ENCODE measurements at places on chromosomes 2 and 18.

GRCh38 chr2:88281302-88282217 lies 111.4 kb downstream of the THNSL2 start:
- no peak for DNase-seq

GRCh38 chr2:7115364-7115763 lies 198.2 kb downstream of the RNF144A start:
- DNase-seq = no peak

GRCh38 chr2:174617718-174618117 lies 20.1 kb upstream of the WIPF1 start:
- DNase-seq = peak; percentile 38

GRCh38 chr18:13494871-13495445 lies 231.4 kb downstream of the FAM210A start:
- no peak for DNase-seq

GRCh38 chr2:235324324-235324723 lies 169.5 kb upstream of the AGAP1 start:
- DNase-seq = no peak

GRCh38 chr18:63206433-63207142 lies 113.0 kb downstream of the BCL2 start:
- no peak for DNase-seq

Data from bronchial epithelial cell (primary cell).